ENCODE measurements at places on chromosomes 11 and 22.

DNA sequence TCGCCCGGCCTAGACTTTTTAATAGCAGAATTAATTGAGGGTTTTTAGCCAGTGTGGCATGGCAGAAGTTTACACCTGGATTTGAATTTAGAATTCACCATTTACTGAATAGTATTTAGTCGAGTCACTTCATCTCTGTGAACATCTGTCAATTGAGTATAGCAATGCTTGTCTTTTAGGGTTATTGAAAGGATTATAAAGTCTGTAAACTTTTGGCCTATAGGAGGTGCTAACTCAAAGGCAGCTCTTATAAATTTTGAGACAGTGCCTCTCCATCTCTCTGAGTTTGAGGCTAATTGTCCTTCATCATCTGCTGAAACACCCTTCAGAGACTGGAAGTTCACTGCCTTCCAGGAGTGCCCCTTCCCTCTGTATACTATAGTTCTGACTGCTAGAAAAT lies 205.0 kb downstream of the NELL1 start:
- no peak for DNase-seq

DNA sequence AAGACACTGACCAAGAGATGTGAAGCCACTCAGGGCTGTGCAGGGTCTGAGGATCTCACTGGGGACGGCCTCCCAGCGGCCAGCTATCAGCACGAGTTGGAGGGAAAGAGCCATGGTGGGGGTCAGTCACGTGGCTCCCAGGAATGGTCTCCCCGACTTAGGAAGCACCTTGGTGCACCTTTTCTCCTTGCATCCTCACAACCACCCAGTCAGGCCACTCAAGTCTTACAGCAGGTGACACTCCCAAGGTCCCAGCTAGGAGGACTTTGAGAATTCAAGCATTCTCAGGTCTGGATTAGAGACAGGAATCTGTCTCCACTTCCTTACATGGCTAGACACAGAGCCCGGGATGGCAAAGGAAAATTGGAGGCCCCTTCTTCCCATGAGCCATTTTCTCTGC lies 2.7 kb downstream of the RNASEH2C start:
- DNase-seq, result no peak

GRCh38 chr11:940496-941135 lies 14.9 kb downstream of the AP2A2 start:
- DNase-seq, result no peak

DNA sequence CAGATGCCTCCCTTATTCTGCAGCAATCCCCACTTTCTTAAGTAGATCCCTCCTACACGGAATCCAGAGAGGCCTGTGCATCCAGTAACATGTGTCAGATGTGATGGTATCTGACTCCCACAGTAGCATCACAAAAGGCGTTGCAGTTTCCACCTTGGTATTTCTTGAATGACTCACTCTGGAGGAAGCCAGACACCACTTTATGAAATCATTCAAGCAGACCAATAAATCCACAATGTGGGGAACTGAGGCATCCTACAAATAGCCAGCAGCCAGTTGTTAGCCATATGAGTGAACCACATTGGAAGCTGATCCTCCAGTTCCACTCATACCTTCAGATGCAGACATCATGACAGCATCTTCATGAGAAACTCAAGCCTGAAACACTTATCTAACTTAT lies 798.1 kb downstream of the OPCML start:
- DNase-seq, result no peak

DNA sequence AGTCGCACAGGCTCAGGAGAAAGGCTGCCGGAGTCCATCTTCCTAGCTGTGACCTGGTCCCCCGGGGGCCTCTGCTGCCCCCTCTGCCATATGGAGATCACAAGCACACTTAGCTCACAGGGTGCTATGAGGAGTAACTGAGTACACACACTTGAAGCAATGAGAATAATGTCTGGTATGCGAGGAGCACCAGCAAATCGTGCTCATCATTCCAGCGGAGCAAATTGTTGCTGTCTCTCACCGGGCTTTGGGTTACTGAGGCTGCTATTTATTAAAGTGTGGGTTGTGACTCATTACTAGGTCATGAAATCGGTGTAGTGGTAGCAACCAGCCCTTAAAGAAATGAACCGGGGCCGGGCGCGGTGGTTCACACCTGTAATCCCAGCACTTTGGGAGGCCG lies 48.1 kb upstream of the EIF3D start:
- no peak for DNase-seq

DNA sequence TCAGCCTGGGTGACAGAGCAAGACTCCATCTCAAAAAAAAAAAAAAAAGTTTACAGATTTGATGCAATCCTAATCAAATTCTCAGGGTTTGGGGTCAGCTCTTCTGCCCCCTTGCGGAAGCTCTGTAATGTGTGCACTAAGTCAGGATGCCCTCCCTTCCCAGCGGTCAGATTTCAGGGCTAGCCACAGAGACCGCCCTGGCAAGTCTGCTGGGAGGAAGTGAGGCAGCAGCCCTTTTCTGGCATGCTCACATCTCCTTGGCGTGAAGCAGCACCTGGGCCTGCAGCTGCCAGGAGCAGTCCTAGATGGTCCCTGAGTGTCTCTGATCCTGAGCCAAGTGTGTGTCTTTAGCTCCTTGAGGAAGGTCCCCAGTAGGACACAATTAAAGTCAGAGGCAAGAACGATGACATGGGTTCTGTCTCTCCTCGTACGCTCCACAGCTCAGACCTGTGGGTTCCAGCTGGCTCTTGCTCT lies 10.9 kb upstream of the APOBEC3C start:
- DNase-seq, result peak; percentile 39

DNA sequence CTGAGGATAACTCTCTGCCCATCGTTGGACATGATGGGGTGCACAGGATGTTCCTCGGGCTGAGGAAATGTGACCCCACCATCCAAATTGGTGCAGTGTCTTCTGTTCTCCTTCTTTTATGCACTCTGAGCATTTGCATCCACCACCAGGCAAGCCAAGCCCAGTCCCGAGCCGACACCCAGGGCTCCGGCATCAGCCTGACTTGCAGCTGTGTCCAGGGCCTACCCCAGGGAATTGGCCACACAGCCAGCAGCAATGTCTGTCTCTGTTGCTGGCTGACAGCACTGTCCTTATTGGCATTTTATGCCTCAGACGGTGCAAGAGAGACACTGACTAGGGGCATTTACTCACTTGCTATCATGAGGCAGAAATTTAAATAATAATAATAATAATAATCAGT lies 25.4 kb upstream of the CPT1A start:
- DNase-seq, result no peak

DNA sequence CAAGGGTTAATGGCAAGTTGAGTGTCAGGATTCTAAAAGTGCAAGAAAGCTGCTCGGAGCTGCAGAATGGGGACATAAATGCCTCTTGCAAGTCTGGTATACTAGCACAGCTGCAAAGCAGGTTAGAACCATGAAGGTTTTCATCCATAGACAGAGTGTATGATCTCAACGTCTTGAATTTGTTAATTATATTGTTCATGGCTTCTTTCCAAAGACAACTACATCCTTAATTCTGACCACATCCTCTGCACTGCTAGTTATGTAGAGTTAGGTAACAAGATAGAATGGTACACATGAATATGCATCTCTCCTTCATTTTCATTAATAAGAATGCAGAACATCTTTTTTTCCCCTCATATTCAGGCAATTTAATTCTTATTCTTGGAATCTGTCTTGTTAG lies 34.2 kb downstream of the EXPH5 start:
- DNase-seq, result no peak

DNA sequence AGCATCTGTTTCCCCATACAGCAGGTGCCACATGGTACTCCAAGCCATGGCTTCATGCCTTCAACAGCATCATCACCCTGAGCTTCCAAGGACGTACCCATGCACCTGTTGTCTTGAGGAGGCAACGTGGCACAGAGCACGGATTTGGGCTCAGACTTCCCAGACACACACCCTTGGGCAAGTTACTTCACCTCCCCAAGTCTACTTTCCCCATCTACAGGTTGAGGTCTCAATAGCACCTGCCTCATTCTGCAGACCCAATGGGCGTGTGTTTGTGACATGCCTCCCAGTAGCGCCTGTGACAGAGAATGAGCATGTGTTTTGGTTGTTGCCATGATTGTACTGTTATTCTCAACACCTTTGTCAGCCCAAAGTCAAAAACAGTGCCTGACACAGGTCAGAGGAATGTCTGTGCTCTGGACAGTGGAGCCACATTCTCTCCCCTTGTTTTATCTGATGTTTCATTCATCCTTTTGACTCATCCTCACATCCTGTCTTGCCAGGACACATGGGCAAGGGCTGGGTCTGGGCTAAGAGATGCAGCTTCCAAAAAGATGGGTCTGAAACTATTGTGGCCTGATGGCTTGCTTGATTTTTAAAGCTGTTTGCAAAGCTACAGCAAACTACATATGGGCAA lies 53.4 kb upstream of the CCND1 start:
- DNase-seq, result no peak

DNA sequence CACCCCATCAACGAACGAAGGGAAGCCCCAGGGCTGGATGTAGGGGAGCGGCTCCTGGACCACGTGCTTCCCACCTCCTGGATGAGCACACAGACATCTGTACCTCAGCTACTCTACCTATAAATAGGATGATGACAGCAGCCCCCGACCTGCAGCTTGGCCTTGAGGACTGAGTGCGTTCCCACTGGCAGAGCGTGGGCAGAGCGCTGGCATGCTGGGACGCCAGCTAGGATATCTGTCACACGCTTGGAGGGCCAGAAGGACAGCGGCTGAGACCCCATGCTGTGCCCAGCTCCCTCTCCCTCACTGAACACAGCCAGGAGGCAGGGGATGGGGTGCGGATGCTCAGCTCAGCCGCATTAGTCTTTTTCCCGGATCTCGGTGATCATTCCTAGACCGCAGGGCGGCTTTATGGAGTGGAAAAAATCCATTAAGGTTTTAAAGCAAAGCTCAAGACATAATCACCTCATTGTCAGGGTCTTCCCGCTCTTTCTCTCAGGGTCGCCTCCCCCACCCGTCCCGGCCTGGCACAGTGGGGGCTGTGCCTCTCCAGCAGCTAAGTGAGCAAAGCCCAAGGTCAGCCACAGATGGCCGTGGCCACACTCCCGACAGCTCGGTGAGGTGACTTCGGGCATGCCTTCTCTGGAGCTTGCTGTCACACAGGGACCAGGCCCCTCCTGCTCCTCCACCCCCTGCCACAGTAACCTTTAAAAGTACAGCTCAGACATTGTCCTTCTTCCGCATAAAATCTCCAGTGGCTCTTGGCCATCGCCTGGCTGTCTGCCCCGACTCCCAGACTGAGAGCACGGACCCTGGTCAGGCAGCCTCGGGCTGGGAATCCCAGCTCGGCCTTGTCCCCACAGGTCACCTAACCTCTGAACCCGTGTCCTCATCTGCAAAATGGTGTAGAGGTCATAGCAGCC lies 69.6 kb upstream of the SHISAL1 start:
- no peak for DNase-seq

DNA sequence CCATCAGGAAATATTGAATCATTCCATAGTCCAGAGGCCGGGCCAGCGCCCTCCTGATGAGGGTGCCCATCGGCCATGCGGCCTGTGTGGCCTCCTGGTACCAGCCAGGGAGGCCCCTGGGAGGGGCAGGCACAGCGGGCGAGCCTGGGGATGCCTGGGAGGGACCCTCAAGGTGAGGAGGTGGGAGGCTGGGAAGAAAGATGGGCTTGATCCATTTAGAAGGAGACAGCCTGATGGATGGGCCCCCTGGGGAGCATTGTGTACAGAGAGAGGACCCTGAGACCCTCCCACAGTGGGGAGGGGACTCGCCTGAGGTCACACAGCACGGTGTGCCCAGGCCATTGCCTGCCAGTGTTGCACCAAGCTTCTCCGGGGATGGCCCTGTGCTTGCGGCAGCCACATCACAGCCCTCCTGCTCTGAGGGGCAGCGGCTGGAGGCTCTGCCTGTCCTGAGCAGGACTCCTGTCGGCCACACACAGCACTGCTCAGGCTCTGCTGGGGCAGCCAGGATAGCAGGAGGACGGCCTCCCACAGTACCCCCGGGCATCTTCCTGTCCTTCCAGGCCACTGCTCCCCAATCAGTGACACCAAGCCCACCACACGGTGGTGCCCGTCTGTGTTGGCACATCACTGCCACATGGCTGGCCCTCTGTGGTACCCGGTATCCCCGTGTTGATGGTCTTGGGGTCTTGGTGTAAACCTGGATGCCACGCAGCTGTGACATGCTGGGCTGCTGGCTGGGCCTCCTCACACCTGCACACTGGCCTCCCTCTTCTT lies 290.0 kb downstream of the TBC1D22A start:
- DNase-seq, result no peak

DNA sequence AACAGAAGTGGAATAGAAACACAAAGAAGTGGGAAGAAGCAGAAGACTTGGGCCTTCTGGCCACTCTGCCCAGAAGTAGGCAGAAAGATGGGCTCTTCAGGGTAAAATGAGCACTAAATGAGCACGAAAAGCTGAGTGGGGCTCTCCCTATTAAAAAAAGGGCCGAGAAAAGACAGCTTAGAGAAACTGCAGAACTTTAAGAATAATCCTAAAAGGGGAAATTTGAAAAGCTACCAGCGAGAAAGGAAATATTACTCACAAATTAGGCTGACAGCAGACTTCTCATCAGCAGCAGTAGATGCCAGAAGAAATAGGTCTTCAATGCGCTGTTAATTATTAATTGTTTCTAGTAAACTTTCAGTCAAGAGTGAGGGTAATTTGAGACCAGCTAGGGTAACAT lies 78.2 kb downstream of the UVRAG start:
- no peak for DNase-seq

DNA sequence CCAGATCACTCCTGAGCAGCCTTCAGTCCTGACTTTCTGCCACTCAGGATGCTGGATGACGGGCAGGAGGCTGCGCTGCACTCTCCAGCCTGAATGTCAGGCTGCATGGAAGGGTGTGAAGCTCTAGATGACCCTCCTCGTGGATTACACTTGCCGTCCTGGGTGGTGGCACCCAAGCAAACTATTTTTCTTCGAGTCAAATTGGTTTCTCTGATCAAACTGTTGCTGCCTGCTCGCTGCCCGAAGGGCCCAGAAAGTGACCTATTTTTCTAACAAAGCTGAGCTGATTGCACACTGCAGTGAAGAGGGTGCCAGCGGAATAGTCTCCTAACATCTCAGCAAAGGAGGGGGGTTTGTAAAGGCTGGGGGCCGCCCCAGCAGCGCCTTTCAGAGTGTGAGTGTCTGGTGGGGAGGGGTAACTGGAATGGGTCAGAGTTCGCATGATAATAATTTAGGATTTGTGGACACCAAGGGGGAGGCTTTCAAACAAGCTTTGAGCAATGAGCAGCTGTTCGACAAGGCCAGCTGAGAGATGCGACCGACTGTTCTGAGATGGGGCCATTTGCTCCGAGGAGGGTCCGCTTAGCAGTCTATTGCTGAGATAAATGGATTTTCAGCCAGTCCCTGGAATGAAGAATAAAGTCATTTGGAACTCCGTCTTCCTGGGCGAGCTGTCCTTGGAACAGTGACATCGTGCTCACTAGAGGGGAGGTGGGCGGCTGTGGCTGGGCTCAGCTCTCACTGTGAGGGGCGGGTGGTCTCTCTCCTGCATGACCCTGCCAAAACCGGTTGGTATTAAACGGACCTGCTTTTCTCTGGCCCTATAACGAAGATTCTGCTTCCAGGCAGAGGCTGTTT lies 537.6 kb downstream of the BRD1 start:
- no peak for DNase-seq

DNA sequence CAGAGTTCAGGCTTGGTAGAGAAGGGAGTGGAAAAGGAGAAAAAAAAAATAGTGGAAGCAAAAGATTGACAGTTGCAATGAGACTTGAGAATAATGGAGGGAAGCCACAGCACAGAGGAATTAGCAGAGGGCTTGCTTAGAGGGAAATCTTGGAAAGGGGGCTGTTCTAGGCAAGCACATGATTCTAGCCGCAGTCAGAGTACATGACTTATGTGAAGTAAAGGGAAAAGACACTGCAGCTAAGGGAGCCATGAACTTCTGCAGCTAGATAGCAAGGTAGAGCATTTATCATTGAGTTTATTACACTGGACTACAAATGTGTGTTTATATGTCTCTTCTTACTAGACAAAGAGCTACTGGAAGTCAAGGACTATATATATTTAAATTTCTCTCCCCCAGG lies 144.0 kb upstream of the OPCML start:
- DNase-seq, result no peak
